ENCODE measurements at places on chromosomes 12 and 14. TPM values are rescaled to one million over a fixed set of nuclear protein-coding genes. Genes with fewer than 3 reads are reported as not detected.

DNA sequence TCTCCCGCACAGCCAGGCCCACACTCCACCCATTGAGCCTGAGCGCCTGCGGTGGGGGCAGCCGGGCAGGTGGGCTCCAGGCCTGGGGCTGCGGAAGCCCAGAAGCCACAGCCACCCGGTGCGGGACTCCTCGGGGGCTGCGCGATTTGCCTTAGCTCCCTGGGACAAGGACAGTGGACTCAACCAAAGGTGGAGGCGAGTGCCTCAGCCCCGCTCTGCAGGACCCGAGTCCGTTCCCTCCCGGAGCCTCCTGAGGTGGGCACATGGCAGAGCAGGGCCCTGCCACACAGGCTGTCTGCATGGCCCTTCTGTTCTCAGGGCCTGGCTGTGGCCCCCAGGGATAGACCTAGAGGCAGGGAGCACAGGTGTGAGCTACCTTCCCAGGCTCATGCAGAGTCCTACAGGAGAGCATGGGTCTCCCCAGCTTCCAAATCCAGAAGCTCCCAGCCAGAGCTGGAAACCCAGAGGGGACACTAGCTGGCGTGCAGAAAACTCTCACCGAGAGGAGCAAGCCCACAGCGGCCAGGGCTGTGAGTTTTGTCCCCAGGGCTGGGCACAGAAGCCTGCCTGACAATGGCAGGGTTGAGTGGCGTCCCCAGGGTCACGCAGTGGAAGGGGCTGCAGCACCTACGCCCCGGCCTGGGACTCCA is 22.2 kb upstream of the LRTM2 start:
- no peaks in the 10 kb centered on the region for H3K27me3 ChIP-seq
- H3K36me3 ChIP-seq: no peaks in the 10 kb centered on the region
- no peak overlapping the region for H3K4me3 ChIP-seq
- peak; percentile 15 for DNase-seq

DNA sequence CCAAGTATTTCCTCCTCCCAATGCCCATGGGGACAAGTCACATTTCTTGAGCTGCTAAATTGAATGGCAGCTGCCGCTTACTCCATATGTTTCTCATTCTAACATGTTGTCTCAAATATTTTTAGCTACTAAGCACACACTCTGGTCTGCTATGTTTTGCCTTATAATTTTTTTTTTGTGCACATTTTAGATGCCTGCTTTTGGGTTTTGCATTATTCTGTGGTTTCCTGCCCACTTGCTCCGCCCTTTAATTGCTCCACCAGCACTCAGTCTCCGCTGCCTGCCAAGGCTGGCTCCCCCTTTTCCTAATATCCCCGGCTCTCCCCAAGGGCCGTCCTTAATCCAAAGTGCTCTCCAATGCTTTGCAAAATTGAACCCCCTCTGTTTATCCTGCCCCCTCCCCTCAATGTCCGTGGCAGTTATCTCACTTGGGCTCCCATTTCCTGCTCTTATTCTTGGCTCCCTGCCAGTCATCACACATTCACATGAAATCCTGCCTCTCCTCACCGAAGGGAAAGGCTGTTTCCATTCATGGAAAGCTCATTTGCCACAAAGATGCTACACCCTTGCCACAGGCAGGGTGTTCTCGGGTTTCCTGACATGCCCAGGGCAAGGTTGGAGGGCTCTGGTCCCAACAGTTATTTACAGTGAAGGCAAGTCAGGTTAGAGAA is 79.4 kb downstream of the C12orf75 start:
- DNase-seq: peak; percentile 34
- H3K36me3 ChIP-seq: no peaks in the 10 kb centered on the region
- H3K4me3 ChIP-seq: no peak overlapping the region
- no peaks in the 10 kb centered on the region for H3K27me3 ChIP-seq
- no peak overlapping the region for H3K27ac ChIP-seq

GRCh38 chr14:36655963-36656686 is 5.5 kb upstream of the PAX9 start:
- no peaks in the 10 kb centered on the region for H3K36me3 ChIP-seq
- DNase-seq: no peak
- peaks cover 8% of the 10 kb centered on the region for H3K4me1 ChIP-seq
- no peak overlapping the region for H3K4me3 ChIP-seq

GRCh38 chr14:59352961-59353360 is 112.2 kb downstream of the GPR135 start:
- DNase-seq: no peak
- H3K36me3 ChIP-seq: peaks cover 93% of the 10 kb centered on the region
- no peaks in the 10 kb centered on the region for H3K27me3 ChIP-seq
- no peak overlapping the region for H3K4me3 ChIP-seq
- H3K4me1 ChIP-seq: peaks cover 44% of the 10 kb centered on the region

Gene RD3L
- 32.9 TPM for total RNA-seq

Gene FAM90A1
- total RNA-seq: 0.09 TPM
